ENCODE measurements at places on chromosomes 2 and 18. TPM values are rescaled to one million over a fixed set of nuclear protein-coding genes. Genes with fewer than 3 reads are reported as not detected.

The REG3G gene
- total RNA-seq: not detected

The KIF3C gene
- total RNA-seq: 27.5 TPM

The CHRND gene
- not detected for total RNA-seq

The PASK gene
- total RNA-seq: 20.4 TPM

The TDRD15 gene
- not detected for total RNA-seq

The SLC9A2 gene
- 0.03 TPM for total RNA-seq

The TRMT61B gene
- total RNA-seq: 26.1 TPM

The INPP1 gene
- 1.8 TPM for total RNA-seq

The TCF7L1 gene
- 9.9 TPM for total RNA-seq

The MGAT4A gene
- total RNA-seq: 2.1 TPM

The LTBP1 gene
- total RNA-seq: 27.4 TPM

The PROKR1 gene
- total RNA-seq: 2.8 TPM

The ABHD1 gene
- total RNA-seq: not detected

The DTNA gene
- total RNA-seq: 30.1 TPM
